ENCODE measurements at places on chromosomes 6 and 20.

DNA sequence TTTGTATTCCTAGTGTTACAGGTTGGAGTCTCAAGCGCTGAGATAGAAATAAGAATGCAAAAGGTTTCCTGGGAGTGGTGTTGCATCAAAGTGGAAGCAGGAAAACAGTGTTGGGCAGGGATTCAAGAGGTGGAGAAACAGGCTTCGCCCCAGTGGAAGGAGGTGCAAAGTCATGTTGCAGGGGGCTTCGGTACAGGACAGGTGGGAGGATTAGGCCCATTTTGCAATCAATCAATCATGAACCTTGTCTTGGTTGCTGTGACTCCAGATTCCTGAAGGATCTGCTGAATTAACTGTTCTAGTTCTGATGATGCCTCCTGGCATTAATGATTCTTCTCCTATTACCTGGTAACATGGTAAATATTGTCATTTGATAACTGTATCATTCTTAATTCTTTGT, 22.4 kb upstream of the FAM217A start:
- DNase-seq, result no peak

GRCh38 chr6:85574932-85575598, 18.6 kb downstream of the SNX14 start:
- no peak for DNase-seq

DNA sequence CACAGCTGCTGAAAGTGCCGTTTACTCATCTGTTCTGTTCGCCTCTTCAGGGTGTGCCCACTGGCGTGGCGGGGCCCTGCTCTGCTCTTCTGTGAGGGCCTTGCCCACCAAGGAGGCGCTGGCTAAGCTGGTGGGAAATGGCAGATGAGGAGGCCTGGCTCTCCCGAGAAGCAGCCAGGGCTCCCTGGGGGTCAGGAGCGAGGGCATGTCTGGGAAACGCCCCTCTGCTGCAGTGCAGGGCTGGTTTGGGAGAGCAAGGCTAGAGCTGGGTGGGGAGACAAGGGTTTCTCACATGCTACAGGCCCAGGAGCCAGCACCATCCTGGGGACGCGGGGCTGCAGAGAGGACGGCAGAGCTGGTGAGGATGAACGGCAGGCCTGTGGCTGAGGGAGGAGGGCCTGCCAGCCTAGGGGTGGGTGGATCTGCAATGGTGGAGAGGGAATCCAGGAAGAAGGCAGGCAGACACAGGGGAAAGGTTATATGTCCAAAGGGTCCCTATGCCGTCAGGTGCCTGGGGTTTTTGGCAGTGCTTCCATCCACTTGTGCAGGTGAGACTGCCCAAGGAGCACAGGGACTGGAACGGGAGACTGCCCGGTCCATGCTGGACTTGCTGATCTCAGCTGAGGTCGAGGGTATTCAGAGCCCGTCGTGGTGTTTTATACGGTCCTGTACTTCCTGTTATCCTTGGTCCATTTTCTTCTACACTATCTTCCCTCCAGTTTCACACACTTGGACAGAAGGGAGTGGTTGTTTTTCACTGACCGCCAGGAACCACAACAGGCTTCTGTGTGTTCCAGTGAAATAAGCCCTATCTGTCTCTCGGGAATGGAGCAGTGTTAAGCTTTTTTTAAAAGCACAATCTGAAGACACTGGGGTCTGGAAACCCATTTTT, 119.2 kb downstream of the SYCP2 start:
- no peak for DNase-seq

DNA sequence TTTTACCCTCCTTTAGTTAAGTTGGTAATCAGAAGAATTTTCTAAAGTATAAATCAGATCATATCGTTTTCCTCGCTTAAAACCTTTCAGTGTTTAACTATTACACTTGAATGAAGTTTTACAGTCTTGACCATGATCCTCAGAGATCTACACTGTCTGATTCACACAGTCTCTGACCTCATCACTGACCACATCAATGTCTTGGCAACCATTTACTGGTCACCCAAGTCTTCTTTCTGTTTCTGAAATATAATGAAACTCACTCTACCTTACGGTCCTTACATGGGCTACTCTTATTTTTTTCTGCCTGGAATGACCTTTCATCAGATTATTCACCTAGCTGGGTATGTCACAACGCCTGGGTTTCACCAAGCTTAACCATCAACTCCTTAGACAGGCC, 71.4 kb downstream of the ADGB start:
- no peak for DNase-seq

DNA sequence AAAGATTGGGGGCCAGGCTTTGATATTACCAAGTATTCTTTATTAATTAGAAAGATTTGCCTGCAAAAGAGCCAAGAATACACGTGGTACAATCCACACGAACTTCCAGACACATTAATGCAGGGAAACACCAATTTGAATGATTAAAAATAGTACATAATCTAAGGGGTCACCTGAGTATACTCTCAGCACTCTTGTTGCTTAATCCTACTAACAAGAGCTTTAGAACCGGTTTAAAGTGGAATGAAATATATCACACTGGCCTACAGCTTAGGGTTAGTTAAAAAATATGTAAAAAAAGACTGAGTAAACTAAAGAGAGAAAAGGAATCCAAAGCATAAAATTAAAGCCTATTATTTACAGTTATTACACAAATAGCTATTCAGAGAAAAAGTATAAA, 49.0 kb downstream of the COL9A1 start:
- DNase-seq, result no peak

DNA sequence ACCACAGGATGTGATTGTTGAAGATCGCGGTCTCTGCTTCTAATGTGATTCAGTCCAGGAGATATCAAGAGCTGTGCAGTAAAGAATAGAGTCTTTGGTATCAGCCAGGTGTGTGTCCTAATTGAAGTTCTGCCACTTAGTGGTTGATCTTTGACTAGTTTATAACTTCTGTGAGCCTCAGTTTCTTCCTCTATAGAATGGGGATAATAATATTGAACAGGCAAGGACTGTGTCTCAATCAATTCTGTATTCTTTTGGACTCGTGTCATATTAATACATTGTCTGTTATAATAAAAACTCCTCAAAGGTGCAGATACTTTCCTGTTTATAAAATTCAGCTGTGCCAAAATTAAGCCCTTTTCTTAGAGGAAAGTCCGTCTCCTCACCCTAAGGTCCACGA, 23.1 kb upstream of the NCOA6 start:
- DNase-seq, result no peak

- DNase-seq, result no peak
Measured at GRCh38 chr20:9177278-9177677, 108.4 kb downstream of the PLCB4 start.

- DNase-seq, result no peak
Measured at GRCh38 chr6:39416728-39417127, 94.2 kb upstream of the KCNK16 start.

GRCh38 chr6:105301756-105302616, 100.9 kb downstream of the PREP start:
- DNase-seq, result no peak

DNA sequence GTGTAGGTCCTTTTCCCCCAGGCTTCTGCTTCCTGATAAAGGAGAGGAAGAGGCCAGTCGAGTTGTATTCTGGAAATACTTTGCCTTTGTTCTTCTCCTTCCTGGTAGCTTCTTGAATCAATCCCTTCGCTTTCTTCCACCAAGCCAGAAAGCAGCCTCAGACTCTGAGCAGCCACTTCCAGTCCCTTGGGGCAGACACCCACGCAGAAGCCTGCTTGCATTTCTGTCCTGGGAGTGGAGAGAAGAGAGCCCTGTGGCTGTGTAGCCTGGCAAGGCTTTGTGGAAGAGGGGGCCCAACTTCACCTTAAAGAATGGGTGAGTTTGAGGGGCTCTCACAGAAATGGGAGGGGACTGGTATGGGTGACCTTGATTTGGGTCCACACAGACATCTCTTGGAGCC, 211.0 kb upstream of the SSTR4 start:
- no peak for DNase-seq

GRCh38 chr6:15882915-15883314, 220.1 kb upstream of the DTNBP1 start:
- DNase-seq, result no peak

- DNase-seq, result peak; percentile 76
Measured at GRCh38 chr6:42279144-42279781, 61.6 kb upstream of the MRPS10 start.

DNA sequence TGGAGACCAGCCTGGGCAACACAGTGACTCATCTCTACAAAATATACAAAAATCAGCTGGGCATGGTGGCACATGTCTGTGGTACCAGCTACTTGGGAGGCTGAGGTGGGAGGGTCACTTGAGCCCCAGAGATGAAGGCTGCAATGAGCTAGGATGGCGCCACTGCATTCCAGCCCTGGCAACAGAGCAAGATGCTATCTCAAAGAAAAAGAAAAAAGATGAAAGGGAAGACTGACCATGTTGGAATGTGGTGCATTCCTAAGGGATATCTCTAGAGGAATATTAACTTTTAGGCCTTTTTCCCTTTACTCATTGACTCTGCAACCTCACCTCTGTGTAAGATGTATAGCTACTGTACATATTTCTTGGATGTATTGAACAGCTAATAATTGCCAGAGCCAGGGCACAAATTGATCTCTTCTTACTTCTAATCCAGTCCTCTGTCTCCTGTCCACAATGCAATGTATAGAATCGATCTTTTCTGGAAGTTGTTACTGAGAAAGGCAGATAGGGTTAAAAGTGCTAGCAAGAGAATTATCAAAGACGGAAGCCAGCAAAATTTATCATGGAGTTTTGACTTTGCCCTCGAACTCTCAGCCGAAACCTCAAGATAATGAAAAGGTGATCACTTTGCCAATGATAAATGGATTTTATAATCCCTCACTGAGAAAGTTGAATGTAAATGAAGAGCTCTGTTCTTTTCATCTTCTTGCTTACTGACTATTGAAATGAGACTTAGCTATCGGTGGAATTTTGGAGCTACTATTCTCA, 46.3 kb downstream of the GCNT2 start:
- DNase-seq, result no peak

DNA sequence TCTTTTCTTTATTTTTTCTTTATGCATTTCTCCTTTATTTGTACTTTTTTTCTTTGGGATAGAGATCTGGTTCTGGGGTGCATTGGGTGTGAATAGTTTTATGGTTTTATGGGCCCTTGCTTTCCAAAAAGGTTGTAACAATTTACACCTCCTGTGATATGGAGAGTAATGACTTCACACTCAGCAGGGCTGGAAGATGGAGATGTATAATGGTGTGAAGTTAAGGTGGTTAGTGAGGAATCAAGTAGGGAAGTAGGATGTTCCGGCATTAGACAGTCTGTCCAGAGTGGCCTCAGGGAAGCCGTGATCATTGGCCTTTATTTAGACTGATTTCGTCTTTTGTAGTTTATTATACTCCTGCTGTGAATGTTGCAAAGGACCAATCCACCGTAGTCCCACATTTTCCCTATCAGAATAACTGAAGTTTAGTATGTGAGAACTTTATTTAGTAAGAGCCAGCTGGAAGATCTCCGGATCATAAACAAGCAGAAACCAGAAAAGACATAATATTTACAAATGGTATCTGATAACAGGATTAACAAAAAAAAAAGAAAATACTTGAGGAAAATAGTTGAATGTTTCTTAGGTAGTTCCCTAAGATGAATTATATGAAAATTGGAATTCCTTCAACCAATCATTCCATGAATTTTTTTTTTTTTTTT, 255.5 kb downstream of the TBC1D7 start:
- no peak for DNase-seq

DNA sequence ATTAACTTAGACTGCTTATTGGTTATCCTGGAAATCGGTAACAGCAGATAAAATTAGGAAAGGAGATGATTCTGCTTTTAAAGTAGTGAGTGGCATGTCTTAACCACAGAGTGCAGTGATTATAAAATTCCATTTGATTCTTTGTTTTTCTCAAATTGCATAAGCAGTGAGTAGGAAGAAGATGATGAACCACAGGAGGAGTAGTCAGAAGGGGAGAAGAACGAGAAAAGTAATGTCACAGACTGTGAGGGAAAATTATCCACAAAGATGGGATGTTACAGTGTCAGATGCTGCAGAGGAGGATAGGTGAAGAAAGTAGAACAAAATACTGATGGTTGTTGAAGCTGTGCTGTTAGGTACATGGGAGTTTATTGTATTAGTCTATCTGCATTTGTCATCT, 63.0 kb downstream of the ITCH start:
- DNase-seq, result no peak

DNA sequence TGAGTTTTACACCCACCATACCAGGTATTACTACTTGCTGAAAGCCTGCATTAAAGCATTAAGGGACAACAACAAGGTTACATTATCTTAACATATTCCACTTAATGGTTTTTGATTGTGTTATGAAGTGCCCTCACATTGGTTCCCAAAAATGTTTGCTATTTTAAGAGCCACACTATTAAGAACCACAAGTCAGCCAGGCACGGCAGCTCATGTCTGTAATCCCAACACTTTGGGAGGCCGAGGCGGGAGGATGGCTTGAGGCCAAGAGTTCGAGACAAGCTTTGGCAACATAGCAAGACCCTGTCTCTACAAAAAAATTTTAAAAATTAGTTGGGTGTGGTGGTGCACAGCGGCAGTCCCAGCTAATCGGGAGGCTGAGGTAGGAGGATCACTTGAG, 28.2 kb downstream of the ATXN1 start:
- no peak for DNase-seq

GRCh38 chr6:135605278-135605790, 107.8 kb upstream of the AHI1 start:
- DNase-seq, result no peak

DNA sequence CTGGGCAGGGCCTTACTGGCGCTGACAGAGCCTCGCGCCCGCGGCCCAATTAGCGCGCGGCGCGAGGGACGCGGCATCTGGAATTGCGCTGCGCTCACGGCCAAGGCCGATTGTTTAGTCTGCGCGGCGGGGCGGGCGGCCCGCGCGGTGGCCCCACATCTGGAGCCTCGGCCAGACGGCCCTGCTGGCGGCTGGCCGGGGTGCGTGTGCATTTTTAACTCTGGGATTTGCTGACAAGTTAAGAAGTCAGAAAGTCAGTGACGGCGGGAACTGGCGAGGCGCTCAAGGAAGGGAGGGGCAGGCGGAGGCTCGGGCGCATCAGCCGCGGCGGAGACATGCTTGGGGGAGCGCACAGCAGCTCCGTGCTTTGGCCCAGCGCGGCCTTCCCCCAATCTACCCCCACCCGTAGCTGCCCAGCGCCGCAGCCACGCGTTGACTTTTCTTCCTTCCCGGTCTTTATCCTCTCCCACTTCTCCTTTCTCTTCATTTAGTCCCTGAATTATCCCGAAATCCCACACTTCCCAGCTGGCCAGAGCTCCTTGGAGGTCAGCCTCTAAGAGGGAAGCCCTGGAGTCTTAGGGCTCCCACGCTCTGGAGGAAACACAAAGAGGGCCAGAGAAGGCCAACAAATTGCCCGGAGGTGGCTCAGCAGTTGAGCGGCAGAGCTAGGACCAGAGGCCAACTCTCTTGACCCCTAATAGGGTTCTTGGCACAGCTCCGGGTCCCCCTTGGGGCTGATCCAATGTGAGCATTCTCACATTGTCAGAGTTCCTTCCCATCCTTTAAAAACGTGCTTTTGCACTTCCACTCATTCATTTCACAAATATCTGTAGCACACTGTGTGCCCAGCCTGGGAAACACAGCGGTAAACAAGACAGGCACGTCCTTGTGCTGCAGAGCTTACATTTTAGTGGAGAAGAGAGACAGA, 40.8 kb upstream of the FOXP4 start:
- no peak for DNase-seq

- no peak for DNase-seq
Measured at GRCh38 chr20:44442298-44443070, 33.2 kb upstream of the TTPAL start.

GRCh38 chr20:51100617-51101016, 77.7 kb upstream of the KCNG1 start:
- DNase-seq, result no peak
